ENCODE measurements at places on chromosomes 12 and 14.
A peak's percentile ranks its signal among the peaks of the same experiment; 100 is the strongest.

DNA sequence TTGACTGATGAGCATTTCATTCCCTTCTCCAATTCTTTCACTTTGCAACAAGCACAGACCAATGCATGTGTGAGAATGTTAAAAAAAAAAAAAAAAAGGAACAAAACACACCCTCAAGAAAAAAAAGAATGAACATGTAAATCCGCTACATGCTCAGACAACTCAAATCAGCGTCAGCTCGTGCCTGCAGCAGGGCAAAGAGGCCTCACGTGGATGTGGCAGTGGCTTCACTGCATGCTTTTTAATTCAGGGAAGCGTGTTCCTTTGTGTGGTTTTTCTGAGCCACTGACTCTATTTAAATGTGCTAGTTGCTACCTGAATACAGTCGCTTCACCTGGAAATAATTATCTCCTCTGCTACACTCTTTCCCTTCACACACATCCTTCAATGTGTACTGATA, 55.1 kb downstream of the PPP1R36 start:
- no peak for DNase-seq

- DNase-seq, result no peak
Observed at GRCh38 chr12:68727776-68728175, 18.2 kb upstream of the SLC35E3 start.

- no peak for DNase-seq
Observed at GRCh38 chr14:68285421-68286179, 466.0 kb downstream of the RAD51B start.

DNA sequence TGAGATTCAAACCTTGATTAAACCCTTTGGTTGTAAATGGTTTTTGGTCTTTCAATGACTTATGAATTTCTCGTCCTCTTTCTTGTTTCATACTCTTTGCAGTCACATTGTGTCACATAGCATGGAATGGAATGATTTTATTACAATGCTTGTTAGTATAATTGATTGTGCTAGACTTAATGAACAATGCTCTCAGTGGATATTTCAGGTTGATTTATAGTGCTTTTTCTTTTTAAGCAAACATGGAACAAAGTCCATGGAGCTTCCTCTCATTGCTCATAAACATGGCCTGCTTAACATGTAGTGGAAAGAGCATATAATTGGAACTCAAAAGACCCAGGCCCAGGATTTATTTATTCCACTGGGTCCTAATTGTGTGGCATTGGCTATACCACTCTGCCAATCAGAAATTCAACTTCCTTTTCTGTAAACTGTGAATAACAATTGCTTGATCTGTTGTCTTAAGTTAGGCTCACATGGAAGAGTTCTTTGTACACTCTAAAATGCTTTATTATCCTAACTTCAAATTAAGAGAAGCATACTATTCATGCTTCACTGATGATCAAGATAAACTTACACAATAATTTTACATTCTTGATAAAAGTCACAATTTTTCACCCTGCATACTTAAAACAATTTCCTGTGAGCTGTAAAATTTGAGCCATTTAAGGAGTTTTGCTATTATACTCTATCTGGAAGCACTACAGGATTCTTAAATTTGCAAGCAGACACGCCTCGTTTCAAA, 370.5 kb upstream of the PDE3A start:
- no peak for DNase-seq

GRCh38 chr14:91946622-91947474, 646 bp downstream of the FBLN5 start:
- DNase-seq, result peak; percentile 5

- no peak for DNase-seq
Observed at GRCh38 chr14:53278602-53279506, 125.7 kb upstream of the DDHD1 start.

- DNase-seq, result no peak
Observed at GRCh38 chr12:72863671-72864070, 591.5 kb downstream of the TRHDE start.
